ENCODE measurements at places on chromosomes 2 and 18.

DNA sequence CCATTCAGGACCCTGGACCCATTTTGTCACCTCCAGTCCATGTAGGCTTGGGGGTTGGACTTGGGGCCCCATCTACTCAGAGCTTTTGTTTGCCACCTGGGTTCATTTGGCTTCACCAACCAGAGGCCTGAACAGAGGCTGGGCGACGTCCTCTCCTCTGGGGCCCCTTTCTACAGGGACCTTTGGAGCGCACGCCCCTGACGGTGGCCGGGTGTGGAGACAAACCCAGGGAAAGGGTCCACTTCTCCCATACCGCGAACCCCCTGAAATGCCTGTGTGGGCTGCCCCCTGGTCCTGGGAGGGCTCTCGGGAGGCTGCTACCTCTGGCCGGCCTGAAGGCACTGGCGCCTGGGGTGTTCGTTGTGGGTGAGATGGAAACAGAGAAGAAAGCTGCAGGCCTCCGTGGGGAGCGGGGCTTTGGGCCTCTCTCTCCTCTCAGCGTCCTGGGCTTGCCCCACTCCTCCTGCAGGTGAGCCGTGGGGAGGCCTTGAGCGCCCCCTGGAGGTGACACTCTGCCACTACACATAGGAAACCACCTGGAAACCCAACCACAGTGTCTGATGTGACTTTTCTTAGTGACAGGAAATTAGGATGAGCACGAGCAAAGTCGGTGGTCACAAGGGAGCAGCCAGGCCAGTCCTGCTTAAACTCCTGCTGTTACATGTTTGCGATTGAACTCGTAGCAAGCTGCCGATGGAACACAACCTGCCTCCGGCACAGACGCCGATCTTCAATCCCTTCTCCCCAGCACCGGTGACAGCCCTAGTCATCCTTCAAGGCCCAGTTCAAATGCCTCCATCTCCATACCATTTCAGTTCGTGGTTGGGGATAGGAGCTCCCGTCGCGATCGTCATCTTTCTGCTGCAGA is 12.0 kb upstream of the NTSR2 start:
- peak; percentile 31 for ATAC-seq

GRCh38 chr2:6181926-6182325 is 489.7 kb downstream of the SOX11 start:
- ATAC-seq = no peak

GRCh38 chr18:37668971-37669747 is 103.6 kb upstream of the CELF4 start:
- ATAC-seq = no peak

GRCh38 chr18:55524353-55525073 is 63.5 kb downstream of the TCF4 start:
- no peak for ATAC-seq

DNA sequence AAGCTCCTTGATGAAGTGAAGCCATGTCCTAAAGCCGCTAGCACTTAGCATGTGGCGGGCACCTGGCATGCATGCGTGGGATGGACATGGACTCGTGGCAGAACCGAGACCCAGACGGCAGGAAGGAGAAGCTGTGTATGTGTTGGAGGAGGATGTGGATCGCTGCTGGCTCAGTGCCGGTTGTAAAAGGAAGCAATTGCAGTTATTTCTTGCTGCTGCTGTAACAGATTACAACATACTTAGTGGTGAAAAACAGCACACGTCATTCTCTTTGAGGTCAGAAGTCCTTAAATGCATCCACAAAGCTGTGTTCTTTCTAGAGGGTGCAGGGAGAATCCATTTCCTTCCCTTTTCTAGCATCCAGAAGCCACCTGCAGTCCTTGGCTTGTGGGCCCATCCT is 74.6 kb downstream of the AGAP1 start:
- no peak for ATAC-seq

DNA sequence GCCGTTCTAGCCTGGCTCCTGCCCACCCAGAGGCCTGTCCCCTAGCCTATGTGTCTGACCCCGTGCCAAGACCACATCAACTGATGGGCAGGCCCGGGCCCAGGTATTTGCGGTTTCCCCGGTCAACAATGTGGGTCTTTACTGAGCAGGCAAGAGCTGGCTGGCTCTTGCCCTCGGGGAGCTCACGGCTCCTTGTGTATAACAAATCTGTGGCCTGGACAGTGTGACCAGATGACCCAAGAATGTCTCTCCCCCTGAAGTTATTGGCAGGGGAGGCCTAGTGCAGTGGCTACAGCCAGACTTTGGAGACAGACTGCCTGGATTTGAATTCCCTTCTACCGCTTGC is 179.6 kb downstream of the KLHL29 start:
- ATAC-seq = no peak

DNA sequence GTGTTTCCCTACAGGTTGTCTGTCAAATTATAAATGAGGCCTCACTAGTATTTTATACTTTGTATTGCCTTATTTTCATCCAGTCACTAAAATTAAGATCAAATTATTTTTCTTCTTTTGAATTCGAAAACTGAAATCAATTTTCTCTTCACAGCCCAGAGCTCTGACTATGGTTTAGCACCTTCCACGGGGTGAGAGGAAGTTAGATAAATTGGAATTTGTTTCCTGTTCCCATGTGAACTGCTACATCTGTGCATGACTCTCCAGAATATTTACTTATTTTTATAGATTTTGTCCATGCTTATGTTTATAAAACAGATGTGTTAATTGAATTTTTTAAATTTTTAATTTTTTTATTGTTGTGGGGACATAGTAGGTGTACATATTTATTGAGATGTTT is 656.5 kb downstream of the IRS1 start:
- no peak for ATAC-seq

DNA sequence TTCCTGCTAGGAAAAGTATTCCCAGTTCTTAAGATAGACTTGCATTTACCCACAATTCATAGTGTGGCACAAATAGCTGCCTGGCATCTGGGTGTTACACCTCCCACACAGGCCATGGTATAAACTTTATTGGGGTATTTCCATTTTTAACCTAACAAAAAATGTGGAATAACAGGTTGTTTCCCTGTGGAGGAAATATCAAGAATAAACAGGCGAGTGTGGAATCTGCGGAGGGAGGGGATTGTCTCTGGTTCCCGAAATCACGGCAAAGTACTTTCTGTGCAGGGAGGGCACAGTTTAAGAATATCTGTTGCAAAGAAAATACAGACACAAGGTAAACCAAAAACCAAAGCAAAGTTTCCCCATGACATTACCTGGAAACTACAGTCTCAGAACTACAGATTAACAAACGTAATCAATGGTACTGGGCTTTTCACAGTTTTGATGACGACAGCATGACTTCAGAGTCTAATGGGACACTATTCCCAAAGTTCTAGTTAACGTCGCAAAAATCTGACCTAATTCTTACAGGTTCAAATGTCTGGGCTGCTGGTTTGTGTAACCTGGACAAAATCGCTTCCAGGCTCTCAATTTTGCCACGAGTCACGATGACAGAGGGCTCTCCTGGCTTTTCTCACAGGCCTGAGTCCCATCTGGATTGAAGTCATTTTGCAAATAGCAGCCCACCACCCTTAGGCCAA is 1.4 kb downstream of the STARD7 start:
- no peak for ATAC-seq

DNA sequence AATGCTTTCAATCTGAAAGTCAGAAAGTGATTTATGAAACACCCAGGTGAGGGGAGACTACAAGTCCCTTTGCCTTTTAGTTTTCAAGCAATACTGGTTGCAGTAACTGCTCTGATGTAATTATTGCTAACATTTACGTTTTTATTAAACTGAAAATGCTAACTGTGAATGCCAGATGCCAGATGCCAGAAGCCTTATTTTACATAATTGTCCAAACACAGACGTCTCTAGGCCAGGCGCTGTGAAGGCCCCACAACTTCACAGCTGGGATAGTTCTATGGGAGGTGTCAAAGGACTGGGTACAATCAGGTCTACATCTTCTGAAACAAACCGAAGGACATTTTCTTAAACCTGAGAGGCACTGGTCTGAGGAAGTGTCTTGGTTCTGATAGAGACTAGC is 27.5 kb upstream of the MSGN1 start:
- ATAC-seq = no peak

DNA sequence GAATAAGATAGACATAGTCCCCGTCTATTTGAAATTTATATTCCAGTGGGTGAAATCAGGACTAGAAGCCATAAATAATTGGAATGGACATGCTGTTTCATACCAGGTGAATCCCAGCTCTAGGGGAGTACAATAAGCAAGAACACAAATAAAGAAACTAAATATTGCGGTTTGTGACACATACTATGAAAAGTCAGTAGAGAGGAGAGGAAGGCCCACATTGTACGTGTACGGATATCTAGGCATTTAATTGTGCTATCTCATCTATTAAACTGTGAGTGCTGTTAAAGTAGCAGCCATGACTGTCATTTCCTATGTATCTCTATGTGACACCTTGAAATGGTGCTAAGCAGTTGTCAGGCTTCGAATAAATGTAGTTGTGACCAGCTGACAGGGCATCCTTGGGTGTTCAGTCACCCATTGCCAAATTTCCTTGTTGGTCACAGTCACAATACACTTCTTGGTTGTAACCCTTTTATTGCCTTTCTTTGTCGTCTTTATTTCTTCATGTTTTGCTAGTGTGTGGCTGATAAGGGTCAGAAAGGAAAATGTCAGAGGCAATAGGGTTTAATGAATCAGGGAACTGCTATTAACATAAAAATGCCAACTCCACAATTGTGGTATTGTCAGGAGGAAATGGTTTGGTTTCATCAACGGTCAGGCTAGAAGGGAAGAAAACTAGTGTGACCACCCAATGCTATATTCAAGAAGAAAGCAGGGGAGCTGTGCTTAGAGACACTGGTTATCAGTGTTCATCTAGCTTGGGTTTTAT is 31.5 kb downstream of the CPO start:
- no peak for ATAC-seq

DNA sequence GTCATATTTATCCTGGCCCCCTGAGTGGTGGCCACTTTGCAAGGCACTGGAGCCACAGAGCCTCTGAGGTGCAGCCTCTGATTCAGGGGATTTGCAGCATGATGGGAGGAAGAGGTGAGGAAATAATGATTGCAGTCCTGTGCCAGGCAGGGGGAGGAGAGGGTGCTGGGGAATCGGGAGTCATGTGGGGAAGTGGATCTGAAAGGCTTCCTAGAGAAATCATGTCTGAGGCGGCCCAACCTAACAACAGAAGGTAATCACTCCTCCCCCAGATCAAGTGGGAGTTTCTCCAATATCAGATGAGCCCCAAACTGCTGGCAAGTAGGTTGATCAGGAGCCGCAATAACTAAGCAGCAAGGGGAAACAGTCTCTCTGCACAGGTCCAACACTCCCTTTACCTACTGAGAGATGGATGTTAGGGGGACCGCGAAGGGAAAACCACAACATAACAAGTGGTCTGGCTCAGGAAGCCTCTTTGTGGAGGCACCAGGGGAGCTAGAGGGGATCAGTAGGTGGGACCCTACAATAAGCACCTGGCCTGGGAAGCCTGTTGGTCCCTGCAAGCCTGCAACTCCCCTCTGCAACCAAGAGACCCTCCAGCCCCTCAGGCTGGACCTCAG is 71.8 kb upstream of the NPAS2 start:
- ATAC-seq = no peak

GRCh38 chr18:60292186-60292585 is 80.4 kb downstream of the MC4R start:
- no peak for ATAC-seq

DNA sequence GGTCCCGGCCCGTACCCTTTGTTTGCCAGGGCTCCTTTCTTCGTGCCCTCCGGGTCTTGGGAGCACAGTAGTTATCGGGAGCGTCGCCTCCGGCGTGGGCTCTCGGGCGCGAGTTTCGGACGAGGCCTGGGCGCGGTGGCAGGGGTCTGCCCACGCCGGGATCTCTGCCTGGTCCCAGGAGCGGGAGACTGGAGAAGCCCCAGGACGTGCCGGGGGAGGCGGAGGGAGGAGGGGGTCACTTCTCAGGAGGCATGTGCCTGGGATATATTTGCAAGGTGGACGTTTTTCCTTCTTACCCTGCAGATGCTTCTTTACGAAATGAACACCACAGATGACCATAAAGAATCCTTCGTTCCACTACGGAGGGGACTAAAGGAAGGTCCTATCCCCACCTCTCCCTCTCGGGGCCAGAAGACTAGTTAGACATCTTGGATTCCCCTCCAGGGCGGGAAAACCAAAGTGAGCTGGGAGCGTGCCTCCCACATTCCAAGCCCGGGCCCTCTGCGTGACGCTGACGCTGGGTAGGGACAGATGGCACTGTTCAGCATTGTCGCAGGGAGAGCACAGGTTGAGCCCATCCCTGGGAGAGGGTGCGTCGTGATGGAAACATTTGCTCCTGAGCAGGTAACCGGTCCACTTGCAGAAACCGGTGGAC is 483 bp upstream of the FHL2 start:
- ATAC-seq = peak; percentile 6

DNA sequence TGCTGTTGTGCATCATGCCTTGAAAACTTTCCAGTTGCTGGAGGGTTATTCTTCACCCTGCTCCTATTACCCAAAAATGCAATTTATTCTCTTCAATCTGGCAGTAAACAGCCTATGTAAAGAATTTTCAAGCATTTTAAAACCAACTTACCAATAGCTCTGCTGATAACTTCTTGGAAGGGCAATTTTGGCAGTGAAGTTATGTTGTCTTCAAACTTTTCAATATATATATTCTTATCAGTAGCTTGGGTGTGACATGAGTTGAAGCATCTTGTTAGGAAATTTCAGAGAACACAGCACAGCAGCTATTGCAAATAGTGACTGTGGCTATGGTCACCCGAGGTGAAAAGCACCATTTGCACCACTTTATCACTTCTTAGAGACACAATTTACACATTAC is 395.5 kb downstream of the STK39 start:
- no peak for ATAC-seq

DNA sequence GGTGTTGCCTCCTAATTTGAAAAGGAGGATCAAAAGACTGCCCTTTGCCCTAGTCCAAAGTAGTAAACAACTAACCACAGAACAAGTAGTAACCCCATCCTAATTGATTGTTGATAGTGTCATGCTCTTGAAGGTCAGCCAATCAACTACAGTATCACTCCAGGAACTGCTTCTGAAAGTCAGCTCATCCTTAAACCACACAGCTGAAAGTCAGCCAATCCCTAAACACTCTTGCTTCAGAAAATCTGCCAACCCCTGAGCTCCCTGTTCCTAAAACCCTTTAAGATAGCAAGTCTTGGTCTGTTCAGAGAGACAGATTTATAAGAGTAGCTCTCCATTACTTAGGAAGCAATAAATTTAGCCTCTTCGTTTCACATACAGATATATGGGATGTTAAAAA is 51.6 kb upstream of the CPO start:
- ATAC-seq = no peak

GRCh38 chr2:39483534-39483933 is 46.4 kb upstream of the MAP4K3 start:
- no peak for ATAC-seq

- no peak for ATAC-seq
Measured at GRCh38 chr2:231939022-231939421, 12.8 kb upstream of the NPPC start.

- ATAC-seq = no peak
Measured at GRCh38 chr2:43082903-43083677, 143.3 kb downstream of the ZFP36L2 start.

GRCh38 chr2:86315084-86315483 is 22.3 kb downstream of the REEP1 start:
- ATAC-seq = no peak

- no peak for ATAC-seq
Measured at GRCh38 chr18:22524783-22525182, 107.1 kb upstream of the CTAGE1 start.

GRCh38 chr2:237752761-237753165 is 45.8 kb upstream of the RBM44 start:
- ATAC-seq = peak; percentile 100

- ATAC-seq = no peak
Measured at GRCh38 chr18:35282353-35282752, 7.7 kb downstream of the ZSCAN30 start.

Measured in stimulated activated memory B cell treated with anti-CD40 and anti-IgM and Interleukin-4, amounts not matched to agents 10 μg/mL and 1 μg/mL and 100 μg/mL, for 72 hours (primary cell).